Small intestine (tissue), 16 donors: ENCODE measurements at places on chromosomes 1 and 21.

GRCh38 chr1:224922404-224923164 lies 6.9 kb upstream of the DNAH14 start:
- DNase-seq, result peak; percentile 61

GRCh38 chr1:44261171-44261817 lies 48.0 kb downstream of the DMAP1 start:
- no peak for DNase-seq

DNA sequence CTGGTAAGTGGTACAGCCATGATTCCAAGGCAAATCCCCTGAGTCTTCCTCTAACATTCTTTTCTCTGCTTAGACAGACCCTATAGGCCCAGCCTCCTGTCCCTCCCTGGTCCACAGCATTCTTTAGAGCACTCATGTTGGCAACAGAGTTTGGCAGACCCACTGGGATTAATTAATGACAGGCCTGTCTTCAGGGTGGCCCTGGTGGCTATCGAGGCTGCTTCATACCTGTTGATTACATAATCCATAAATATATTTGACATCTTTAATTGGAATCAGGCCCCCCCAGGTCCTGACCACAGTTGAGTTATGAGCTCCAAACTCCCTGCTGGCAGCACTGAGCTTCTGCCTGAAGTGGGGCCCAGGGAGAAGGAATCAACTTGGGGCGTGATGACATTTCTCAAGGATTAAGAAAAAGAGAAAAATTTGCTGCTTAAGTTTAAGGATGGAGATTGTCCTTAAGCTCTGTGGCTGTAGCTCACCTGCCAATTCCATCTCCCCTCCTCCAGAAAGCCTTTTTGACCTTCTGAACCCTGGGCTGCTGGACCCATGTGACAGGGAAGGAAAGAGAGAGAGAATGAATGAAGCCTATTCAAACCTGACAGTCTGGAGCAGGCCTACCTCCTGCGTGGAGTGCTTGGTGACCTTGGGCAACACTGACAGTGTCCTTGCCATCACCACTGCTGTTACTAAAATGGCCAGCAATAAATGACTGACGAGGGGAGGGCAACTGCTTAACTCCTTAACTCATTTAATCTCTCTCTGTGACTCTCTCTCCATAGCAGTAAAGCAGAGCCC lies 156.6 kb downstream of the TRABD2B start:
- peak; percentile 21 for DNase-seq

- no peak for DNase-seq
Measured at GRCh38 chr21:18877917-18878316, 474.3 kb upstream of the TMPRSS15 start.

DNA sequence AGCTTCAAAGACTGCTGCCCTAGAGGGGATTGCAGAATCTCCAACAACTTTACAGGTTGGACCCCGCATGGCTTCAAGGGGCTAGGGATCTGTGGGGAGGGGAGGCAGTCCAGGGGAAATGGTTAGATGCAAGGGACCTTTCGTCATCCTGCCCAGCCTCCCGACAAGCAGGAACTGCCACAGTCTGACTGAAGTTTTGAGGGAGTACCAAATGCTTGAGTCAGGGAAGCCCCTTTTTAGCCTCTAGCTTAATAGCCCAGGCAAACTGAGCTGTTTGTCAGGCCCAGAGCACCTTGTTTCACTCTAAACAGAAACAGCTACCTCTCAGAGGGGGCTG lies 1.1 kb downstream of the TOR3A start:
- DNase-seq, result no peak

DNA sequence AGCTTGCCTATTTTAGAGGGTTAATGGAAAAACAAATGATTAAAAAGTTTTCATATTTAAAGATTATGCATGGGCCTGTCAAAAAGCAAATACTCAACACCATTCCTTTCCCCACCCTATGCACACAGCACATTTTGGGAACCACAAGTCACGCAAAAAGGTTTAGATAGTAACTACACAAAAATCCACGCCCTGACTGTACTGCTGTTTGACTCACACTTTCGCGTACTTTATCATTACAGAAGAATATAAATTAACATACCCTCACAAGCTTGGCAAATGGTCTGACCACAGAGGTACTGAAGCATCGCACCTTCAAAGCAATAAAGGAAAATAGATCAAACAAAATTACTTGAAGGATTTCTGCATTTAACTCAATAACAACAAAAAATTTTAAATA lies 1.4 kb downstream of the ATP5PO start:
- DNase-seq, result no peak

GRCh38 chr21:31623664-31624063 lies 35.8 kb upstream of the SOD1 start:
- no peak for DNase-seq

GRCh38 chr21:44982558-44983250 lies 42.9 kb downstream of the SLX9 start:
- peak; percentile 5 for DNase-seq

DNA sequence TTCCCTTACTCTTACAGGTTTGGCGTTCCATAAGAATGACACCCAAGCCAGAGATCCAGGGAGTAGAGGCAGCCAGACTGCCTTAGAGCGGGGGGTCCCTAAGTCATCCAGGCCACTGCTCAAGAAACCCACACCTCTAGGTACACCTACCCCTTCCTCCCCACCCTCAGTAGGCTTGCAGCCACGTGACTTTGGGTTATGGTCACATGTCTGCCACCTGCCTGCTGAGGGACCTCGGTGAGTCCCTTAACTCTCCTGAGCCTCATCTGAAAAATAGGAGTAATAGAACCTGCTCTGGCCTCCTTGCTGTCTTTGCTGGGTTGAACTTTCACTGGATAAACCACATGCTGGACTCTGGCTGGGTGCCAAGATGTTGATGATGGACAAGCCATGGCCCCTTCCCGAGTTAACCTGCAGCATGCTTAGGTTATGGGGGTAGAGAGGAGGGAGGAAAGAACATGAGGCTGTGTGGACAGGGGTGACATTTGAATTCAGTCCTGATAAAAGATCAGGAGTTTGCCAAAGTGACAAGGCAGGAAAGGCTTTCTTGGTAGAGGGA lies 4.5 kb downstream of the RPS6KA1 start:
- DNase-seq, result peak; percentile 41

GRCh38 chr1:14027099-14027498 lies 327.1 kb downstream of the PRDM2 start:
- DNase-seq, result no peak

- DNase-seq, result no peak
Measured at GRCh38 chr1:164725401-164725800, 166.4 kb downstream of the PBX1 start.

DNA sequence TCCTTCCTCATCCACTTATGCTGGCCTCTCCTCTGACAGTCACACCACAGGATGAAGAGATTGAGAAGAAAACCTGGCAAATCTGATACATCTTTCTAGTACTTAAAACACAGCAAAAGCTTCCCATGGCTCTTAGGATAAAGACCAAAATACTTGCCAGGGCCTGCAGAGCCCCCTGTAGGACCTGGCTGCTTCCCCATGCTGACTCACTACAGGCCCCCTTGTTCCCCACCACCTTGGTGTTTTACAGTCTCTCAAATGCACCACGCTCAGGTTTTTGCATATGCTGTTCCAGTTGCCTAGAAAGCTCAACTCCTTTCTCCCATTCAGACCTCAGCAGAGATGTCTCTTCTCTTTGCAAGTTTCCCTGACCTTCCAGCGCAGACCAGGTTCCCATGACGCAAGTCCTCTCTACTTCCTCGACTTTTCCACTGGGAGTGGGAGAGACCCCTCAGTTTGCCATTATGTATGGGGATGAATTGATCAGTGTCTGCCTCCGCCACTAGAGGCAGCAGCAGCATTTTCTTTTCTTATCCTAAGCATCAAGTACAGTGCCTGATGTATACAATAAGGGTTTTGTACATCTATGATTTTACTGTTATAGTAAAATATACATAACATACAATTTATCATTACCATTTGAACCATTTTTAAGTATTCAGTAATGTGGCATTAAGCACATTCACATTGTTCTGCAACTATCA lies 113.8 kb upstream of the C8B start:
- no peak for DNase-seq

DNA sequence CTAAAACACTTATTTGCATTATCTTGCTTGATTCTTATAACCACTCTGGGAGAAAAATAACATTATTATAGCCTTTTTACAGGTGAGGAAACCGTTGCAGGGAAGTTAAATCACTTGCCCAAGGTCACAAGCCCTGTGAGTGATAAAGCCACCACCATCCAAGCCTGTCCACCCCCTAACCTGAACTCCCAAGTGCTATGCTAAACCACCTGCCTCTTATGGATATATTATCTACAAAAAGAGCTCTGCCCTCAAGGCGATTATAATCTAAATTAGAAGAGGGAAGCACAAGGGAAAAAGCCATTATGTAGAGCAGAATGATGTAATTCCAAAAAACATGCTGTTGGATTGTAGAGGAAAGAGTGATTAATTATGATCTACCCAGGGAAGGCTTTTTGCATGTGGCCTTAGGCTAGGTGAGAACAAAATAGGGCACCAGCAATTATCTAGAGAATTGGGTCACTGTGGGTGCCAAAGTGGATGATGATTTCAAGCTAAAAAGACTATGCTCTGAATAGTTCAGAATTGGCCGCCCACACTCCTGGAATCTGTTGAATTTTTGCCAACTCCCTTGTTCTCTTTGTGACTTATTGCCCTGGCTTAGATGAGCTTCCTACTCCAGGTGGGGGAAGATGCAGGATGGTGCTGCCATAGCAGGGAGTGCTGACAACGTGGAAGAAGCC lies 205.3 kb downstream of the FGGY start:
- no peak for DNase-seq

DNA sequence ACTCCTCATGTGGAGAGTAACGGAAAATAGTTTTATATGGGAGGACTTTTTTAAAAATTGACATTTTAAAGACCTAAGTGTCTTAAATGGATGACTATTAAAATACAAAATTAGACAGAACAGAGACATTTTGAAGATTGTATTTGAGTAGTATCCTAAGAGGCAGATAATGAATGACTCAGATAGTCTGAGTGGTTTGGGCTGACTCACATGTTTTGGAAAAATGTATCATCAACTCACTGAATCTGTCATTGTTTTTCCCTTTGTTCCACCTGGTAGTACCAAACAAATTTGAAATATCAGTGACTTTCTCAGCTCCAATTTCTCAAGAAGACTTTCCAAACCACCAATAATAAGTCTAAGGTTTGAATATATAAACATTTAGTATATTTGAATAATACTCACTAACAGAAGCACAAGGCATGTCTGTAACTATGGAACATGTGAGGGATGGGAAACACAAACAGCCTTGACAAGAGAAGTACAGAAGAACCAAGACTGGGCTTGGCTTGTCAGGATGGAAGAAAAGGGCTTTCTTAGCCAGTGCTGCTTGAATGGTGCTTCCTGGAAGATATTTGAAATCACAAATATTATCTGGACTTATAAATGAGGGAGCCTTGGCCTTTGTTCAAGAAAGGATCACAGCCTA lies 90.6 kb downstream of the SGIP1 start:
- no peak for DNase-seq

DNA sequence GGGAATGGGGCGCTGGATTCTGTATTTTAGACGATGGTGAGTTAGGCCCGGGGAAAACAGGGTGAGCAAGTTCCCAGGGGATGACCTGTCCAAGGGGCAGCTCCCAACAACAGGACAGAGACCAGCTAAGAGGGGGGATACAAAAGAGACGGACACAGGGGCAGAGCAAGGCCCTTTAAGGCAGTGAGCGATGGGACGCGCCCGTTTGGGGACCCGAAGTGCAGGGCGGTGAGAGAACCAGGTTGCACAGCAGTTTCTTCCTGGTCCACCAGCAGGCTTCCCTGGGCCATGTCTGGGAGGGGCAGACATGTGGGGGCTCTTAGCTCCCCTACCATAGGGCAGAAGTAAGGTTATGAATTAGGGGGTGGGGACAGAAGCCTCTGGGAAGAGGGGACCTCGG lies 22.0 kb downstream of the INAVA start:
- no peak for DNase-seq

DNA sequence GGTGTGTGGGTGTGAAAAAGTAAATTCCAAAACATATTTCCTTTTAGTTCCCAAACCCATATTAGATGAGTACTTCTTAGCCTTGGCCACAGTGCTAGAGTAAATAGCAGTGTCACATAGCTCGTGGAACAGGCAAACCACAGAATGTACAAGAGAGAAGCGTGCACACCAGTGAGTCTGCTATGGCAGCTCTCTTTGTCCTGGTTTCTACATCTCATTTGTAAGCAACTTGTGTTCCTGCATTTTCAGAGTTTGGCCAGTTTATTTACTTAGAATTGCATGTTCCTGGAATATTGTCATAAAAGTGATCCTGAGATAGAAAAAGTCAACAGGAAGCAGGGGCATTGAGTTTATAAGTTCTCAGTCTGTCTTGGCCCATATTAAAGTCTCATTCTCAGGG lies 142.1 kb downstream of the DHRS3 start:
- DNase-seq, result peak; percentile 56

GRCh38 chr1:164805399-164805798 lies 246.4 kb downstream of the PBX1 start:
- DNase-seq, result no peak

DNA sequence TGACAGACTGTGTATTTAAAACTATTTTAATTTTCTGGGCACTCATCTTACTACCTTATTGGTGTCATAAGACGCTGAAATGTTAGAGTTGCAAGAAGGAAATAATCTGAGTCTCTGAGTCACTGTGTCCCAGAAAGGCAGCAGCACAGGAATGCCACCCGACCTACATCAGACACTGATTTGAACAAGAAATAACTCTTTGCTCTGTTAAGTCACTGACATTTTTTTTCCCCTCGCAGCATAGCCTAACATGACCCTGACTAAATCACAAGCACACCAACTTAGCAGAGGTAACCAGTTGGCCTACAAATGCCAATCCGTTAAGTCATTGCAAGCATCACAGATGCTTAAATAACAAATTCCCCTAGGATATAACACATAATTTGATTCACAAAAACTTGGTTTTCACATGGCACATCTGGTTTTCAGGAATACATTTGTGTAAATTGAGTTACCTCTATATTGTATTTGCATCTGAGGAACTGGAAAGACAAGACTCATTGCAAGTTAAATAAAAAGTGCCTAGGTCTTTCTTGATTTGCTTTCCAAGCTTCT lies 349.1 kb downstream of the SEC16B start:
- DNase-seq, result no peak

DNA sequence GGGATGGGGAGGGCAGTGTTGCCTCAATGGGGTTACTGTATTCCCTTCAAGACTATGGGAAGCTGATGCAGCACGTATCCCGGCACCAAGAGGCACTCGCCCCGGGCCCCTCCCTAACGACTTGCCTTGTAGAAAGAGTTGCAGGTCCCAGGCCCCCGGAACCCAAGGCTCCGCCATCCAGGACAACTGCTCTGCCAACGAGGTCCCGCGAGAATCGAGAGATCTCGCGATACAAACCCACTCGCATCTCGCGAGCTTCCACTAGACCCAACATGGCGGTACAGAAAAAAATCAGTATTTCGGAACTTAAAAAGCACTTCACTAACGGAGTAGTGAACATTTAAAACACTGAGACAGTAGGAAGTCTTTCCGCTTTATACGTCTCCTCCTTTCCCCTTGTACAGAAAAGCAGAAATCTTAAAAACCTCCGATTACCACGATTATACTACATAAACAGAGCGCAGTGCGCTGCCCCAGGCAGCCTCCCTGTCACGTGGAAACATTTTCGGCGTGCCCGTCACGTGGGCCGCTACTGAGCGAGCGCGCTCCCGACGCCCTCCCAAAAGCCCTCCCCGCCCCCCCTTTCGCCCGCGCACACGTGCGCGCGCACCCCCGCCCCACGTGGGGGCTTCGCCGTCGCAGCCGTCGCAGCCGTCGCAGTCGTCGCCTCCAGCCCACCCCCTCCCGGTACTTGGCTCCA lies at the start of gene ZZZ3:
Gene ZZZ3 (minus strand): TSS at position 199 of the 700 bp plus-strand sequence. CDS start 49,304 bp downstream, outside the sequence.
- DNase-seq, result peak; percentile 98
